ENCODE measurements at places on chromosomes 7 and 10. TPM values are rescaled to one million over a fixed set of nuclear protein-coding genes. Genes with fewer than 3 reads are reported as not detected.

The HOXA9 gene
- 0.25 TPM for total RNA-seq

The RPEL1 gene
- not detected for total RNA-seq

The HERPUD2 gene
- total RNA-seq: 16.7 TPM

The ABCB1 gene
- 7.4 TPM for total RNA-seq

The ZNF503 gene
- 0.98 TPM for total RNA-seq

The CALCR gene
- total RNA-seq: not detected

The FGFR2 gene
- total RNA-seq: 46.7 TPM

The KCND2 gene
- 38.6 TPM for total RNA-seq

The PON3 gene
- under 0.01 TPM for total RNA-seq

The CAV1 gene
- total RNA-seq: 16.7 TPM

The AIMP2 gene
- 23.4 TPM for total RNA-seq

The RHEB gene
- total RNA-seq: 68.1 TPM

The CPXM2 gene
- total RNA-seq: 0.49 TPM

The SPDYE16 gene
- 0.25 TPM for total RNA-seq

The UPK3BL2 gene
- 3.2 TPM for total RNA-seq

The PNLIPRP3 gene
- not detected for total RNA-seq

The FLNC gene
- 4.2 TPM for total RNA-seq

The TAS2R16 gene
- not detected for total RNA-seq

The ITGA8 gene
- 3.2 TPM for total RNA-seq

The ELN gene
- 11.3 TPM for total RNA-seq

The ITIH2 gene
- 8.4 TPM for total RNA-seq

The NUTM2B gene
- 0.74 TPM for total RNA-seq

The ADCYAP1R1 gene
- 62.0 TPM for total RNA-seq

The RTKN2 gene
- 3.7 TPM for total RNA-seq

The PIP gene
- total RNA-seq: not detected

The AGMO gene
- total RNA-seq: 0.25 TPM

The KLLN gene
- total RNA-seq: 0.49 TPM

The DYNC1I1 gene
- 147 TPM for total RNA-seq

The JAZF1 gene
- total RNA-seq: 41.6 TPM

The MRPL32 gene
- total RNA-seq: 29.5 TPM

The ELOVL3 gene
- not detected for total RNA-seq

The OGDHL gene
- 3.9 TPM for total RNA-seq

The PROSER2 gene
- 0.98 TPM for total RNA-seq

The NPC1L1 gene
- total RNA-seq: not detected

The FXYD4 gene
- not detected for total RNA-seq

The TET1 gene
- 28.0 TPM for total RNA-seq

The MOSPD3 gene
- total RNA-seq: 13.0 TPM

The OR13A1 gene
- not detected for total RNA-seq

The RNLS gene
- 4.2 TPM for total RNA-seq

The AKR1D1 gene
- total RNA-seq: not detected

The LFNG gene
- 6.6 TPM for total RNA-seq

The C7orf33 gene
- total RNA-seq: not detected

The HOXA7 gene
- total RNA-seq: not detected

The ANKRD61 gene
- not detected for total RNA-seq

The PRKG1 gene
- total RNA-seq: 13.8 TPM

The OGA gene
- 328 TPM for total RNA-seq

The CHST3 gene
- total RNA-seq: 5.4 TPM

The TDRD1 gene
- 0.25 TPM for total RNA-seq

The POLL gene
- 6.1 TPM for total RNA-seq

The CABCOCO1 gene
- total RNA-seq: 4.2 TPM

The BRAT1 gene
- 15.7 TPM for total RNA-seq

The TCF7L2 gene
- total RNA-seq: 3.0 TPM

The IFIT2 gene
- 2.7 TPM for total RNA-seq

The SAP25 gene
- total RNA-seq: 0.25 TPM

The AOAH gene
- total RNA-seq: 3.4 TPM
